ENCODE measurements at places on chromosomes 1 and 21.

- DNase-seq, result no peak
Measured at GRCh38 chr1:207891148-207891547, 19.8 kb downstream of the CD34 start.

DNA sequence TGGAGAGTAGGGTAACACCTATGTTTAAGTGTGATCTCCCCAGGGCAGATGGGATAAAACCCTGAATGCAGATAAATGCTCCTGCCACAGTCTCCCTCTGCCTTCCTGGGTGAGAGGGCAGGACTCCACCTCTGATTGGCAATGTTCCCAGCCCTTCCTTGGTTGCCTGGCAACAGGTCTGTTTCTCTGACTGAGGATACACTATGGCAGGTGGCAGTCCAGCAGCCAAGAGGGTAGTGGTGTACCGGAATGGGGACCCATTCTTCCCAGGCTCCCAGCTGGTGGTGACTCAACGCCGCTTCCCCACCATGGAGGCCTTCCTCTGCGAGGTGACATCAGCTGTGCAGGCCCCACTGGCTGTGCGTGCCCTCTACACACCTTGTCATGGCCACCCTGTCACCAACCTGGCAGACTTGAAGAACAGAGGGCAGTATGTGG is at the start of gene DCDC2B:
TSS of gene DCDC2B (plus strand) at position 199 of the 438 bp plus-strand sequence. CDS start at position 204, 5 bp downstream.
- no peak for DNase-seq

DNA sequence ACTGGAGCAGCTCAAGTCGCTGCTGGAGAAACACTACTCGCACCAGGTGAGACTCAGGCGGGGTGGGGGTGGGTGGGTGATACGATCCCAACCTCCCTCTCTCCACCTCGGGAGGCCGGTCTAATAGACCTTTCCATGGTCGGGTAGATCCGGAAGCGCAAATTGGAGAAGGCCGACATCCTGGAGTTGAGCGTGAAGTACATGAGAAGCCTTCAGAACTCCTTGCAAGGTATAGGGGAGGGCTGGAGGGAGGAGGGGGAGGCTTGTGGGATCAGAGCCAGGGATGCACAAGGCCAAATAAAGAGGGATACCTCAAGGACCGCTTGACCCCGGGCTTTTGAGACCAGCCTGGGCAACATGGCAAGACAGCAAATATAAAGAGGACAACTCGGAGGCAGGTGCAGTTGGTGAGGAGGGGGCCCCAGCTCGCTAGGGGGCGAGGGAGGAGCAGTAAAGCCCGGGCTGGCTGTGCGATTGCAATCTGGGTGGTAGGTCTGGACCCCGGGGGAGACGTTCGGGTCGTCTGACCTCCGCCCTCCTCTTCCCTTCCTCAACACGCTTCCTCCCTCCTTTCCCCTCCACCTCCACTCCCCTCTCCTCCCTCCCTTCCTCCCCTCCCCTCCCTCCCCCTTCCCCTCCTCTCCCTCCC is 546 bp downstream of the HES3 start:
- DNase-seq, result no peak

GRCh38 chr1:210251680-210252490 is 19.3 kb downstream of the SERTAD4 start:
- no peak for DNase-seq

GRCh38 chr1:156347331-156347730 is 9.0 kb downstream of the TSACC start:
- DNase-seq, result no peak

DNA sequence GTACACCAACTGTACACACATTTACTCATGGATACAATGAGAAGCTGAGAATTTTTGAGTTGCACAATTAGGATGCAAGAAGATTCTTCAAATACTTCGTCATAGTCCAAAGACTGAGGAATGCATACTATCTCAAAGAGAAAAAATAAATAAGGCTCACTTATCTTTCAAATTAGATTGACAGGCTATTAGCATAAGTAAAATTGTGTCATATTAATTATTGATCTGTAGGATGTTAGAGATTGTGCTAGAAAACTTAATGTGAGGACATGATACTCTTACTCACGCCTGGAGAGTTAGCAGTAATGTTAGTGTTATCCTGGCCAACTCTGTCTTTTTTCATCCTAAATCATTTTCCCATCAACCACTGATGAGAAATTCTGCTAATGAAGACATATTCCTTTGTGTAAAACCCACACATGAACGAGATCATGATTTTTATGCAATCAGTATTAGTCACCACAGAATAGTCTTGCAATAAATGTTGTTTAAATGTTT is 659.0 kb downstream of the LTN1 start:
- peak; percentile 10 for DNase-seq

DNA sequence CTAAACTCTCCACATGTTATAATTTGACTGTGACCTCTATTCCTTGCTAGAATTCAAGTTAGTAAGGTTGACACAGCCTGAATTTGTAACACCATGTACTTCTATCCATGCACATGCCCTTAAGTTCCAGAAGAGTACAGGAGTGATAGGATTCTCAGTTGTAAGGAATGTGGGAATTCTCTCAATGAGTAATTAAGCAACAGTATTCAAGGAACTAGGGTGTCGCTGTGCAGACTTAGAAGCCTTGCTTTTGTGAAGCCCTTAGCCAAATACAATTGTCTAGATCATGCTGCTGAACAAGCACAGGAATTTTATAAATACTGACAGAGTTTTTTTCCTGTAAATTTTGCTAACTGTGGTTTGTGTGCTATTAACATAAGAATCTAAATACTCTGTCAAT is 276.3 kb upstream of the PTBP2 start:
- DNase-seq, result no peak
